ENCODE measurements at places on chromosomes 6 and 20.

DNA sequence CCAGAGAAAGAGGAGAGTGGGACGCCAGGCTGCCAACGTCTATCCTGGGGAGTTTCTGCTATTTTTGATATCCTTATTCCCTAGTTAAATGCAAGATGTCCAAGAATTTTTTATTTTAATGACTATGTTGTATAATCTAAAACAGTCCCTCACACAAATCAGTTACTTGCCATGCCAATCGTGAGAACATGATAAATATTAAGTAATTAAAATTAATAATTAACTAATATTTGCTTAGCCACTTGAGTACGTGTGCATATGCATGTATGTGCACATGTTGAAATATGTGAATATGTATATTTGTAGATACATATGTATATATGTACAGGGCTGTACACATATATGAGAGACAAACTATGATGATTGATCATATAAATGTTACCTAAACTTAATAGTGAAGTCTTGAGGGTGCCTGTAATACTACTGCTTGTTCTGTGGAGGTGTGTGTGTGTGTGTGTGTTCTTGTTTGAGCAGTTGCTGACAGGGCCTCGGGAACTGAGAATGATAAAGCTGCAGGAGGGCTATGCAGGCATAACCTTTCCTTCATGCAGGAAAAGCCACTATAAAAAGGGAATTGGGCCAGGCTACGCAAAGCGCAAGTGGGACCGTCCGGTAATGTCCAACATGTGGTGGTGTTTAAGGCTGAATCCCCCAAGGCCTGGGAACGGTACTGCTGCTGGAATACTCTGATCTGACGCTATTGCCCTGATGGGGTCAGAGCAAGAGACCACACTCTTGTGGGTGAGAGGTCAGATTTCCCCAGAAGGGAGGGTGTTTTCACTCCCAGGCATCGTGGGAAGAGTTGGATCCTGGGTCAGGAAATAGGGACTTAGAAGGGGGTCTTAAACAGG is 148.3 kb upstream of the TBX18 start:
- DNase-seq = no peak

- DNase-seq = no peak
These were observed 128.9 kb upstream of the SHLD1 start for GRCh38 chr20:5621305-5621704.

- DNase-seq = no peak
These were observed 95.4 kb downstream of the MAP3K5 start for GRCh38 chr6:136696783-136697364.

DNA sequence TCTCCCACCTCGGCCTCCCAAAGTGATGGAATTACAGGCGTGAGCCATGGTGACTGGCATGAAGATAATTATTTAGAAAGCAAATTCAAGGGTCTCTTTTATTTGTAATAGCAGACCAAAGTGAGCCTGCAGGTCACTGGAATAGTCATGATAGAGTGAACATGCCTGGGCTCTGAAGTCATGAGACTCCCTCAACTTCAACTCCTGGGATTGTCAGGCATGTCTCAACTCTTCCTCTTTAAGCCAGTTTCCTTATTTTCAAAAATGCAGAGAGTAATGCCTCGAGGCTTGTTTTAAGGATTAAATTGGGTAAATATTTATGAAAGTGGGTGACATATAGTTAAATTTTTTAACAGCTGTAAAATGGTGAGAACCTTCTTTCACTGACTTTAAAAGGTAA is 22.7 kb upstream of the HECA start:
- peak; percentile 57 for DNase-seq
